ENCODE measurements at places on chromosomes 6 and 20.

DNA sequence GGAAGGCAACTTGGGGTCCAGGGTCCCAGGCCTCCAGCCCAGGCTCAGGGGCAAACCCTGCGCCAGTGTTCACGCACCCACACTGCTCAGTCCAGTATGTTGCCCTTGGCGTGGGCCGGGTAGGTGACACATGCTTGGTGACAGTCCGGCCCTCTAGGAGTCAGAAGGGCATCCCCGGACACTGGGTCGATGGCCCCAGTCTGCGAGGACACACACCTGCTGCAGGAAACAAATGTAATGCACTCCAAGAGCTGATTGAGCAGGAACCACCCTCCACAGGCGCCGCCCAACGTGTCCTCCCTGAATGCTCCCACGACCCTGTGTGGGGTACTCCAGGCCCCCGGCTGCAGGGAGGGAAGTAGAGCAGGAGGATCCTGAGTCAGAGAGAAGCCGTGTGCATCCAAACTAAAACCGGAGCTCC is 160.7 kb downstream of the DLL1 start:
- peak; percentile 64 for DNase-seq

DNA sequence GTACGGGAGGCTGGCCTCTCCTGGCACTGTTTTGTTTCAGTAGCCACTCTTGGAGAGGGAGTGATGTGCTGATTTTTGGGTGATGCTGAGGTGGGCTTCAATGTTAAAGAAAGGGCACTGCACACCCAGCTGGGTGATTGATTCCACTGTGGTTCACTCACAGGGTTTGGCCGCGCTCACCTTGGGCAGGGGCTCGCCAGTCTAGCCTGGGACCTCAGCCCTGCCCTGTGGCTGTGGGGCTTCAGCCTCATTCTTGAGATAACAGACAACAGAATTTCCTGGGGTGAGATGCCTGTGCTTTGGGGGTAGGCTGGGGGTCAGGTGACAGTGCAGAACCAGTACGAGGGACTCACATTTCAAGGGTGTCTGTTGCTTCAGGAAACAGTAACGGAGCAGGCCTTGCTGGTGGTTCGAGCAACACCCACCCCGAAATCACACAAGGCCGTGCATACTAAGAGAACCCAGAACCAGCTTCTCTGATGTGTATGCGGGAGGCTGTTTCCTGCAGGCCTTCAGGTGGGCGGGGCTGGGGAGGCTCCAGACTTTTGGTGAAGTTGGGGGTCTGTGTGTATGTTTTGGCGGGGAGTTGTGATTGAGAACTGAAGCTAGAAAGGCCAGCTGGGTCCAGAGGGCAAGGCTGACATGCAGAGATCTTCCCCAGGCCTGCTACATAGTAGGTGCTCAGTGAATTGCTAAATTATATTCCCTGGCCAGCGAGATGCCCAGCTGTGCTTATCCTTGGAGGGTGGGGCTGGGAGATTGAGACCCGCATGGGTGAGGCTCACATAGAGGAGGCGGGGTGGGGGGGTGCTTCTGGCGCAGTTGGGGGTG is 154.2 kb upstream of the RNF24 start:
- DNase-seq = no peak

- DNase-seq = no peak
These were observed 63.8 kb downstream of the ADTRP start for GRCh38 chr6:11714798-11715285.

- DNase-seq = no peak
These were observed 144.8 kb downstream of the TBC1D7 start for GRCh38 chr6:13183415-13184088.
